ENCODE measurements at places on chromosomes 2 and 18. TPM values are rescaled to one million over a fixed set of nuclear protein-coding genes. Genes with fewer than 3 reads are reported as not detected.

Gene LRP1B
- total RNA-seq, result 1.5 TPM

Gene STPG4
- total RNA-seq, result 0.26 TPM

Gene SANBR
- 33.3 TPM for total RNA-seq

Gene PPP1R1C
- total RNA-seq, result 1.7 TPM

Gene ZNF804A
- 0.41 TPM for total RNA-seq

Gene SH3RF3
- total RNA-seq, result 0.84 TPM

Gene CAD
- total RNA-seq, result 117 TPM

Gene PHLPP1
- 29.6 TPM for total RNA-seq

Gene INO80C
- total RNA-seq, result 34.4 TPM

Gene CDKL4
- total RNA-seq, result 0.75 TPM

Gene EN1
- 12.6 TPM for total RNA-seq
